ENCODE measurements at places on chromosomes 11 and 22. TPM values are rescaled to one million over a fixed set of nuclear protein-coding genes. Genes with fewer than 3 reads are reported as not detected.

The FOLR1 gene
- total RNA-seq: not detected

The MIAT gene
- 0.35 TPM for total RNA-seq

The MOV10L1 gene
- not detected for total RNA-seq

The C11orf87 gene
- 0.03 TPM for total RNA-seq

The TSGA10IP gene
- not detected for total RNA-seq

Data from A549 treated with CpdA at 1 μM for 4 hours (cell line).